CD4-positive, alpha-beta T cell (primary cell): ENCODE measurements at places on chromosomes 5 and 9.

DNA sequence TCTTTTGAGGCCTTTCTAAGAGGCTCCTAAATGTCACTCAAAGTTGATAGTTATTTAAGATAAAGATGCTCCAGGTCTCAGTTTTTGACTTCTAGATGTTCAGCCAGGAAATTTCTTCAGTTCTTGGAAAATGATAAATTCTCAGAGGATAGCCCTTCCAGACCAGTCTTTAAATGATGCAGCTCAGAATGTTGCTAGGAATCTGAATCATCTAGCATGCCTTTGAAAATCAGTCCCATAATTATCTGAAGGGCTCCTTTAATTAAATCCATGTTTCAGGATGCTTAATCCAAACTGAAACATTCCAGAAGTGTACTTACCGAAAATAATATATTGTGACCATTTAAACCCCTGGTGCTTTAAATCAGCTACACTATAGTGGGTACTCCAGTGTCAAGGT lies 107.5 kb upstream of the FBN2 start:
- no peak for DNase-seq

GRCh38 chr5:179872828-179873575 lies 14.4 kb upstream of the MRNIP start:
- DNase-seq: no peak

DNA sequence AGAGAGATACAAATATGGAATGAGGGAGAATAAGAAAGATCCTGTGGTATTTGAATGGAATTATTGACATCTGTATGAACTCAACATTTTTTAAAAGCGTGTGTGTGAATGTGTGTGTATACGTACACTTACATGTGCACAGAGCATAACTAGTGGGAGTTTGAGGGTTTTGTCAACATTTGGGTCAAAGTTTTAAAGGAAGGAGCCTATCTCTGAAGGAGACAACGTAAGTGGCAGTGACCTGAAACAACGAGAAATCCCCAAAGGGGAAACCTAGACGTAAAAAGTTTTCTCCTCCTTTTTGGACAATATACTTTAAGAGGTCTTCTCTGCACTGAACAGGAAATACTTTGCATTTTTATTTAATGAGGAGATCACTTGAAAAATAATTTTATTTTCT lies 40.2 kb upstream of the DTWD2 start:
- DNase-seq: no peak

DNA sequence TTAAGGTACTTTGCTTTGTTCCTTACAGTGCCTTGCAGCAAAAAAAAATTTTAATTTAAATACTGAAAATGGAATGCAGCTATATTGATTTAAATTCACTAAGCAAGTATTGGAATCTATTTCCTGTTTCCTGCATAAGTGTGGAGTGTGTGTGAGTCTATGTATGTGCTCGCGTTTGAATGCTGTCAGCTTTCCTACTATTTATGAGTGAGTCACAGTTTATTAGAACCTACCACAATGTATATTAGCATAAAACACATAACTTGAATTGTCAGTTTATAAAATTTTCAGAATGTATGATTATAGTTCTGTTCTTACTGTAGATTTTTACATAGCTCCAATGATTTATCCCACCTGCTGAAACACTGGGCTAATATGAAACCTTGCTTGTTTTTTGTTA lies 302.1 kb downstream of the NR2F1-AS1 start:
- DNase-seq: no peak

- DNase-seq: no peak
Measured at GRCh38 chr9:113151696-113152630, 1.2 kb downstream of the SLC31A2 start.

- no peak for DNase-seq
Measured at GRCh38 chr9:137333016-137333671, 31.1 kb upstream of the NRARP start.

GRCh38 chr9:98657897-98658296 lies 50.8 kb downstream of the GABBR2 start:
- DNase-seq: no peak

DNA sequence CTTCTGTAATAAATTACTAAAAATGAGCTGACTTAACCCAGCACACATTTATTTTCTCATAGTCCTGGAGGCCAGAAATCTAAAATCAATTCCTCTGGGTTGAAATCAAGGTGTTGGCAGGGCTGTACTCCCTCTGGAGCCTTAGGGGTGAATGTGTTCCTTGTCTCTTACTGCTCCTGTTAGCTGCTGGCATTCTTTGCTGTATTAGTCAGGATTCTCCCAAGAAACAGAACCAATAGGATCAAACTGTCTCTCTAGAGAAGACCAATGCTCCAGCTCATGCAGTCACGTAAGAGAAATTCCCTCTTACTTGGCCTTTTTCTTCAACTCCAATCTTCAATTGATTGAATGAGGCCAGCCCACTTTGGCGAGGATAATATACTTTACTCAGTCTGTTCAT lies 15.3 kb upstream of the CD180 start:
- no peak for DNase-seq

DNA sequence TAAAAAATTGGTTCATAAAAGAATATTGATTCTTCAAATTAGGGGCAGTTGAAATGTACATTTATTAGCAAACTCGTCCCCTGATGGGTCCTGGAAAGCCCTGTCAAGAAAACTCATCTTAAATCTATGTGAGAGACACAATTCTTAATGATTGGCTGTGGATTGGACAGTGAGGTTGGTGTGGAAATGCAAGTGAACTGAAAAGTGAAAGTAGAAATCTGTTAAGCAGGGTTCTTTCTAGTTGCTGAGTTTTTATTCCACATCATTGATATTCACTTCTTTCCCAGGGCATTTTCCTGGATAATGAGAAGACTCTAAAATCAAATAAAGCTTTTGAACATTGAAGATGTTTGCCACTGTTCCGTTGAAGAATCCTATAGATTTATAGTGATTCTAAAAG lies 292.4 kb downstream of the MAST4 start:
- DNase-seq: no peak

GRCh38 chr5:151449297-151449696 lies 1.9 kb downstream of the SLC36A1 start:
- no peak for DNase-seq

DNA sequence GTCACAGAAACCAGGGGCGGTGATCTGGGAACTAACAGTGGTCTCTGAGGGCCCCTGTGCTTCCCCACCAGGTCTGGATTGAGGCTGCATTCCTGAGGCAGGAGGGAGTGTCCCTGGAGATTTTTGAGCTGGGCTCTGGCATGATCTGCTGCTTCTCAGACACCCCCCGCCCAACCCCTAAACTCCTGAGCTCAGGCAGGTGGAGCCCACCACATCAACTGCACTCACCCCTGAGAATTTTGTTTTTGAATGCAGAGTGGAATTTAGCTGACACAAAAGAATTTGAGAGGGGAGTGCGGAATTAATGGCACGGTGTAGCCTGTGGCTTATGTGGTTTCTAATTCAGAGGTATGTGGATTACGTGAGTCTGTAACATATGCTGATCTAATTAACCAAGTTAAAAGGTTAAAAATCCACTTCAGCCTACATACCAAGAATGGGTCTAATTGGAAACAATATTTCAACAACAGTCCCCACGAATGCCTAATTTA lies 23.9 kb upstream of the CTSL start:
- no peak for DNase-seq

DNA sequence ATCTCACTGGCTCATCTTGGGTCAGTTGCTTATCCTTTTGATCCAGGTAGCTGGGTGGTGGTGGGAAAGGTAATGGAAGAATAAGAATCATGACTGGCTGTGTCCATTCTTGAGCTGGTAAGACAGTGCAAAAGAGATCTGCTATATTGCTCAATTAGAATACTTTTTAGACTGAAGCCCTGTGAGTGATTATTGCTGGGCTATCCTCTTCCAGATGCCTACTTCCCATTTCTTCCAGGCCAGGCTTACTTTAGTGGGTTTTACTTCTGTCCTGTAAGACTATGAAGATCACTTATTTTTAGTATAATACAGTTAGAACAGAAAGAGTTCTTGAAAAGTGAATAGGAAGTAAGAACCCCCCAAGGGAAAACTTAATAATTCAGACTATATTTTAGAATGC lies 7.2 kb downstream of the MARCHF6 start:
- DNase-seq: no peak

DNA sequence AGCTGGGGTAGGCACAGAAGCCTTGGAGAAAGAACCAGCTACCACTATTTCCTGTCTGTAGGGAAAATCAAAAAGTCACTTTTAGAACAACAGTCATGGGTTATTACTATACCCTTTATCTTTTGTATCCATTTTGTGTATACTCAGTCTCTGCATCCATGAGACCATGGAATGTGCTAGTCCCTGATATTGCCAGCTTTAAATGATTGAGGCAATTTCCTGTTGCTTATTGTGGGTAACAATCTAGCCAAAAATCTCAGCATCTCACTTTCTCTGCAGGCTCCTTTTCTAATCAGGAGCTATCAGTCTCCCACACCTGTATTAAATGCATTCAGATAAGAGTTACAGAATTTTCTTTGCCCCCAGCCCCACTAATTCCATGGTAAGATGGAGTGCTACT lies 968 bp upstream of the KDM3B start:
- DNase-seq: no peak

- DNase-seq: no peak
Measured at GRCh38 chr5:56212130-56212879, 20.8 kb downstream of the ANKRD55 start.

- DNase-seq: no peak
Measured at GRCh38 chr5:179199246-179199645, 139.1 kb downstream of the ZNF354C start.

DNA sequence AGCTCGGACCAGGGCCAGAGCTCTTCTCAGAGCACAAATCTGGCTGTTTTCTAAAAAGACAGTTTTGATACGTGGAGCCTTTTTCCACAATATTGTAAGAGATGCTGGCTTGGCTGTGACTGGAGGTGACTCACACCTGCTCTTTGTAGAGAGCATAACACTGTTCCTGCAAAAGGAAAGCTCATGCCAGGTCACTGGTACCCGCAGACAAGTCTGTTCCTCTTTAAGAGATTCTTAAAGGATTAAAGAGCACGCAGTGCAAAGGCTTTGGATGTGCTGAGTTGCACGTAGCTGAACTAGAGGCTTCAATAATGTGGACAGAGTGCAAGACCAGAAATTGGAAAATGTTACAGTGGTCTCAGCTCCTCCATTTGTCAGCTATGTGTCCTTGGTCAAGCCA lies 19.0 kb downstream of the ACTL7B start:
- no peak for DNase-seq

- DNase-seq: no peak
Measured at GRCh38 chr9:121566481-121567465, 67.1 kb upstream of the GGTA1 start.

GRCh38 chr5:45411971-45412612 lies 284.1 kb downstream of the HCN1 start:
- DNase-seq: no peak

GRCh38 chr5:155884041-155884440 lies 442.9 kb upstream of the SGCD start:
- no peak for DNase-seq

DNA sequence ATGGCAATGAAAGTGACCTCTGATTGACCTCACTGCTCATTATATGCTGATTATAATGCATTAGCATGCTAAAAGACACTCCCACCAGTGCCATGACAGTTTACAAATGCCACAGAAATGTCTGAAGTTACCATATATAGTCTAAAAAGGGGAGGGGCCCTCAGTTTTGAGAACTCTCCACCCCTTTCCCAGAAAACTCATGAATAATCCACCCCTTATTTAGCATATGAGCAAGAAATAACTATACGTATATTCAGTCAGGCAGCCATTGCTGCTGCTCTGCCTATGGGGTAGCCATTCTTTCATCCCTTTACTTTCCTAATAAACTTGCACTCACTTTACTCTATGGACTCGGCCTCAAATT lies 163.1 kb downstream of the ESM1 start:
- DNase-seq: no peak

- DNase-seq: no peak
Measured at GRCh38 chr5:17258431-17258830, 41.0 kb downstream of the BASP1 start.

GRCh38 chr9:112050544-112051475 lies 124.3 kb downstream of the SUSD1 start:
- DNase-seq: no peak

DNA sequence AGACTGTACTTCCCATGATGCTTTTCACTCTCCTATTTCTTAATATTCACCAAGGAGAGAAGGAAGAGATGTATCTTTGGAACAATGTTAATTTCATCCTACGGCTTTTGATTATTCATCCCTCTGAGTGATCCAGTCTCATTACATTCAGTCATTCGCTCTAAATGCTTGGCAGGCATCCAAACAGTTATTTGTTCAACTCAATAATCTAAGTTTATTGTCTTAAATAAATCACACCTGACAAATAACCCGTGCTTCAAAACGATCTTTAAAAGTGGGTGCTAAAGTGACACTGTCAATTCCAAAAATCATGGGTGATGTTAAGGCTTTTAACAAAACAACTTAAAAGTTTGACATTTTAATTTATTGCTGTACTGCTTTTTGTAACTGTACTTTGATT lies 233.1 kb downstream of the RASEF start:
- DNase-seq: no peak

DNA sequence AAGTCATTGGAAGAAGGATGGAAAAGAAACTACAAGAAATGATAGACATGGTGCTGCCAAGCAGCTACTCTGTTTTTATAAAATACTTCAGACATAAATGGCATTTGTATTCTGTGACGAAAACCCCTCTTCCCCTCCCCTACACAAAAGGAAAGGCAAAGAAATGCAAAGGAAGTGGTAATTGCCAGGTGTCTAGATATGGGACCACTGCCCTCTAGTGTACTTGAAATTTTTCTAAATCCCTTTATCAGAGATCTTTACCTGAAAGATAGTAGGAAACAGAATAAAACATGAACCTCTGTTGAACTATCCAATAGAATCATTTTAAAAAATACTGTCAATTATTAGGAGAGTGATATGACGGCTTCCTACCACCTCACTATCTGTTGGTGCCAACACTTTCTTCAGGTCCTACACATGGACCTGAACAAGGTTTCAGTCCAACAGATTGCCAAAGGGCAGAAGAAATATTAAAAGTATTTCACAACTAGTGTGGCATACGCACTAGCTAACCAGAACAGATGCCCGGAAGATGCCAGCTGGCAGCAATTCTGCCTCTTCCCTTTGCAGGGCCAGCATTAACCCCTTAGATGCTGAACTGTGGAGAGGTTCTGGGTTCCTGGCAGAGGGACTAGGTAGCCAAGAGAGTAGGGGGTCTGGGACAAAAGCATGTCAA lies 104.1 kb downstream of the TSSK1B start:
- no peak for DNase-seq

DNA sequence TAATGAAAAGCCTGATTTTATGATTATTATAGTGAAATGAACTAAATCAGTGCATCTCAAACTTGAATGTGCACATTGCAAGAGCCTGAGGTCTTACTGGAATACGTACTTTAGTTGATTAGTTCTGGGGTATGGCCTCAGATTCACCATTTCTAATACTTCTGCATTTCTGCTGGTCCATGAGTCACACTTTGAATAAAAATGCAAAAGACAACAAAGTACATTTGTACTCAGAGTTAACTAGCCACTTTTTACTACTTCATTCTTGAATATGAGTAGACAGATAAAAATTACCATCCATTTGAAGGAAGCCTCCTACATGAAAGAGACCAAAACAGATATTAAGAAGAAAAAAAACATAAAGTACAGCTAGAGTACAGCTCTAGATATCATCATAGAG lies 27.1 kb upstream of the PRR16 start:
- DNase-seq: no peak
